Fibroblast of the aortic adventitia (primary cell): ENCODE measurements at places on chromosomes 16 and 17. TPM values are rescaled to one million over a fixed set of nuclear protein-coding genes. Genes with fewer than 3 reads are reported as not detected.

The CDH13 gene
- 55.7 and 58.0 TPM in 2 replicates for total RNA-seq

The SLX1B gene
- 4.4 and 20.2 TPM in 2 replicates for total RNA-seq

The CDH5 gene
- 2.9 and 7.0 TPM in 2 replicates for total RNA-seq

The TSPOAP1 gene
- 0.18 and 1.1 TPM in 2 replicates for total RNA-seq

The NPIPA1 gene
- total RNA-seq, result 47.7 and 52.7 TPM in 2 replicates

The ARL4D gene
- total RNA-seq, result 22.2 and 70.8 TPM in 2 replicates

The ASB16 gene
- 0.27 TPM in 1 of 2 replicates, not detected in the other for total RNA-seq

The SLC13A5 gene
- total RNA-seq, result not detected in 2 replicates

The CCL2 gene
- 11.1 and 109 TPM in 2 replicates for total RNA-seq

The SPNS2 gene
- total RNA-seq, result 0.16 and 0.27 TPM in 2 replicates

The CTRB2 gene
- not detected in 2 replicates for total RNA-seq

The XYLT1 gene
- 9.2 and 32.7 TPM in 2 replicates for total RNA-seq

The GCGR gene
- not detected in 2 replicates for total RNA-seq

The GFER gene
- total RNA-seq, result 8.6 and 10.5 TPM in 2 replicates

The TBC1D3H gene
- not detected in 2 replicates for total RNA-seq
